ENCODE measurements at places on chromosomes 5 and 9.
A peak's percentile ranks its signal among the peaks of the same experiment; 100 is the strongest.

GRCh38 chr5:14497311-14497710 lies 84.3 kb upstream of the OTULINL start:
- no peak for DNase-seq

DNA sequence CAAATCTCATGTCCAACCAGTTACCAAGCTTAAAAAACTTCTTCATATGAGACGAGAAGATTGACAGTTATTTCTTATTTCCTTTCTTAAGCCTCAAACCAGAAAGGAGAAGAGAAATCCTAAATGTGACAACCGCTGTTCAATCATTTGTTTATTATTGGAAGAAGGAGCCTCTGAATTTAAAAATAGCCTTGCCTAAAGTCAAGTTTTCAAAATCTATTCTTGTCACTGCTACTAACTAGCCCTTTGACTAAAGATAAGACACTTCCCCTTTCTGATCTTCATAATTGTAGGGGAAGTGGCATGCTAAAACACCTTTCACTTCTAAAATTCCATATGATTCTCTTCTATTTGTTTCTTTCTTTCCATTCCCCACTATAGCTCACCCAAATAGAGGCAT lies 106.2 kb upstream of the EMB start:
- DNase-seq = no peak

DNA sequence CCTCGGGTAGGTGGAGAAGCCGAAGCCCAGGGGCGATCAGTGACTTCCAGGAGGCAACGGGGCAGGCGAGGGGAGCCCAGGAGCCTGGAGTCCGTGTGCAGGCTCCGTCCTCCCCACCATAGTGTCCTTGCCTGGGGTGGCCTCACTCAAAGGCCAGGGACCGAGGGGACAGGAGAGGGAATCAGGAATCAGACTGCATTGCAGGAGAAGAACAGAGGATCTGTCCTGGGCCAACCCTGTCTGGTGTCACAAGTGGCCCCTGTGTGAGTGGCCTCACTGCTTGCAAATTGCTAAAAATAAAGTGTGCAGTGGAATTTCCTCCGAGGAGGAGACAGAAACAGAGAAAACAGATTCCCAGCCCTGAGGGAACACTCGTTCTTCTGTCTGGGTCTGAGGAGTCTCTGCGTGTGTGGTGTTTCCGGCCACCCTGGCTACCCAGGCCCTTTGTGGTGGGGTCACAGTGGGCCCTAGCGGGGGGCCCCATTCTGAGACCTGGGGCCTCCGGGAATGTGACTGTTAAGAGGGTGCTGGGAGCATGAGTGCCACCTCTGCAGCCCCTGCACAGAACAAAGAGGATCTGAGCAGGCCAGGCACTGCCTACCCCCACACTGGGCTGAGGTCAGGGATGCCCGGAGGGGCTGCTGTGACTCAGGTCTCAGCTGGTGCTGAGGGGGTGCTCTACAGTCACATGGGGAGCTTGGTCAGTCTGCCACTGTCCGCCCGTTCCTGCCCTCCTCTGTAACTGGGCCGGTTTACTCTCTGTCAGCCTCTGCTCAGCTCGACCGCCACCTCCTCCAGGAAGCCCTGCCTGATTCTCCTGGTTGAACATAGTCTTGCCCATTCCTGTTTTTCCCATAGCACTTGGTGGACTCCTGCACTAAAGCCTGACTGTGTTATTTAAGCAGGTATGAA lies 7.4 kb downstream of the TRAF1 start:
- no peak for DNase-seq

- DNase-seq = peak; percentile 77
Observed at GRCh38 chr5:95960667-95961616, 709 bp downstream of the ELL2 start.

- DNase-seq = no peak
Observed at GRCh38 chr5:175468892-175469291, 9.5 kb upstream of the SFXN1 start.

- DNase-seq = no peak
Observed at GRCh38 chr5:34822956-34823715, 15.8 kb upstream of the TTC23L start.

DNA sequence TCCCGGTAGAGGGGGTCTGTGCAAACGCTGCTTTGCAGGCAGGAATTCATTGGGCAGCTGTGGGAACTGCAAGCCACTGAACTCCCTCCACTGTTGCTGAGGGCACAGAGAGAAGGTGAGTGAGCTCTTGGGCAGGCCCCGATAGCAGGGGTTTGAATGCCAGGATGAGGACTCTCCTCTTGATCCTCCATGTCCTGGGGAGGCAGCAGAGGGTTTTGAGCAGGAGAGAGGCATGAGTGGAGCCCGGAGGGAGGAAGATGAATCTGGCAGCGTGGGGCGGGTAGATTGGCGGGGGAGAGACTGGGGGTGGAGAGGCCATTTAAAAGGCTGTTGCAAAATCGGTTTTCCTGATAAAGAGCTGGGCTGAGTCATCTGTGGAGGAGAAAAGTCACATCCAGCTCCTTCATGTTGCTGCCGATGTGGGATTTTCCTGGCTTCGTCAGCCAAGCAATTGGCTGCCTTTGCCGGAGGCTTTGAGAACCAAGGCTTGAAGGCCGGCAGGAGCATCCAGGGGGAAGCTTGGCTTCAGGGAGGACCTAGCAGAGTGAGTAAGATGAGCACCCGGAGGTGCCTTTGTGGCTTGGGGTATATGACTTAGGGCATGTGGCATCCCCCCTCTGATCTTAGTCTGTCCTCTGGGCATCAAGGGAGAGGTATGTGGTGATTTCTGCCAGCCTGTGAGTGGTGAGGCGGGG lies at the start of gene SYNPO:
Gene SYNPO, plus strand, starts transcription at position 350 of the 695 bp plus-strand sequence. CDS start 7,616 bp downstream, outside the sequence.
- DNase-seq = peak; percentile 80

- no peak for DNase-seq
Observed at GRCh38 chr5:43227655-43228054, 35.6 kb downstream of the NIM1K start.

GRCh38 chr9:128798896-128799295 lies 11.8 kb downstream of the TBC1D13 start:
- no peak for DNase-seq

GRCh38 chr5:2376486-2376885 lies 375.0 kb downstream of the IRX2 start:
- DNase-seq = peak; percentile 7

GRCh38 chr5:5560016-5560415 lies 137.5 kb downstream of the ICE1 start:
- DNase-seq = no peak

GRCh38 chr9:10251490-10251889 lies 361.3 kb downstream of the PTPRD start:
- DNase-seq = no peak

DNA sequence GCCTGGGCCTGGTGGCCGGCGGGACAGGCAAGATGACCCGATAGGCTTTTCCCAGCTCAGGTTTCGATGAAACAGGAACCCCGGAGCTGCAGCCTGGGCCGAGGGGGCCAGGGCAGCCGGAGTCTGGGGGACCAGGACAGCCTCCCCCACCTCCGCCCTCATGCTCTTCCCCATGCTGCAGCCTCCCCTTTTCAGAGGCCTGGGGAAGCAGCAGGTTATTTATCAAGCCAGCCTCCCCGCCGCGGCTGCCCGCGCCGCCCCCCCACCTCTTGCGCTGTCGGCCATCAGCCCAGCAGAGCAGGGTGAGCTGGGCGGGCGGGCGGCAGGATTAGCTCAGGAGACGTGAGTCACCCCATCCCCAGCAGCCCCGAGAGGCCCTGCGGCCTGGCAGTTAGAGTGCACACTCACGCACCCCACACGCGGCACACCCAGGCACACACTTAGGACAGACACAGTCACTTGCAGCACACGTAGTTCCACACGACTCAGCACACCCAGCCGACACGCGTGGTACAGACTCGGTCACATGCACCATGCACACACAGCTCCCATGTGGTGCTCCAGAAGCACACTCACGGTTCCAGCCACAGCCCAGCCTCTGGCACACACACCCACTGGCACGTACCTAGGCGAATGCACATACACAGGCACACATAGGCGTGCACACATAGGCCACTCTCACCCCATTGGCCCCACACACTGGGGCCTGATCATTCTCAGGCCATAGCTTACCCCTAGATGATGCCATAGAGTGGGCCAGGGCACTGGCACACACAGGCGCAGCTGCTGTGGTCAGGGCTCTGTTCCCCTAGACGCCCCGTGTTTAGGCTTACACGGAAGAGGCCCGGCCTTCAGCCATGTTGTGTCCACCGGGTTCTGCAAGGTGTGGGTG lies 13.0 kb downstream of the CXXC5 start:
- DNase-seq = no peak

DNA sequence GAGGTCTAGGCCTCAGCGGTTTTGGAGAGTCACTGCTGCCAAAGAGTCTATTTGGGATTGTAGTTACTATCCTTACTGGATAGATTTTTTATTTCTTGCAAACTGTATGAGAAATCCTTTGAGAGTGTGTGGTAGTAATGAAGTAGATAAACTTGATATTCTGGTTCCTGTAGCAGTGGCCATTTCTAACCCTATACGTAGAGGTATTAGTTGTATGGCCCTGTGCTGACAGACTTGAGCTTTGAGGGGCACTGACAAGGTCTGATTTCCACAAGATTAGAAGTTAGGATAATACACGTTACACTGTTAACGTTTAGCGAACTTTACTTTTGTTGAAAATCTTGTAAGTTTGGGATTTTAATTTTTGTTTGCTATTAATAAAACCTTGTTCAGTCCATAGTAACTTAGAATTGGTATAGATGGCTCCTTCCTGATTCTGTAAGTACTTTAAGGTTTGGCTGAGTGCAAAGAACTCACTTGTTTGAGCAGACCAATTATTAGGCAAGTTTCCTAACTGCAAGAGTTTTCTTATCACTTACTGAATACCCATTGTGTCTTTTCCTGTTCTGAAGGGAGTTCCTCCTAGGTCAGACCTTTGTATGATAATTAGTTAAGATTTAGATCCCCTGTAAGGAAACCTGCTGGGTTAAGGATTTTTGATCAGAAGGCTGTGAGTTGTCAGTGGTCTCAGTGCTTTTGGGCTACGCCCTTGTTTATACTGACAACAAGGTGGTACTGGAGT lies 31.4 kb downstream of the GCNT1 start:
- DNase-seq = no peak

DNA sequence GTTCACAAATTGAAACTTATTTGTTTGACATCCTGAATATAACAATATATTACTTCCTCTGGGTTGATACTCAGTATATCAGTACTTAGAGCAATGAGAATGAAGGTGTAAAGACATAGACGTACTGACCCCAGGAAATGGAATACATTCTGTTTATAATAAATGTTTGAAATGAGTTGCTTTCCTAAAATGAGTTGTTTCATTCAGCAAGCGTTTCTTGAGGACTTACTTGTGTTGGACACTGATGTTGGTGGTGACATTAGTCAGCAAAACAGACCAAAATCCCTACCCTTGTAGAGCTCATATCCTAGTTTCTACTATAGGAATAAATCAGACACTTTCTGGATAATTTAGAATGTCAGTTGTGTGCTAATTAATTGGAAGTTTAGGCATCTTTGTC lies 184.3 kb downstream of the ZDHHC21 start:
- DNase-seq = no peak

DNA sequence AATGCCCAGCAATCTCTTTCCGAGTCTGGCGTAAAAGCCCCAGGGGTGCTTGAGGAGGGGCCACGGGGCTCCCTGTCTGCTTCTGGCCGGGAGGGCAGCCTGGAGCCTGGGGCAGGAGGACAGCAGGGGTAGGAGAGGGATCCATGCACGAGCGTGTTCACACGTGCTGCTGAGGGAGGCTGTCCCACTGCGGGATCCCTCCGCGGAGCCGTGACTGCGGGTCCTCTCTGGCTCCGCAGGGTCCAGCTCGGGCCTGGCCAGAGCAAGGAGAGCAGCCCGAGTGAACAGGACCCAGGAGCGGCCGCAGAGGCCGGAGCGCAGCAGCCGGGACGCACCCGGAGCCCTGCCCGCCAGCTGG lies 78.4 kb downstream of the ZNF354C start:
- DNase-seq = no peak
